Posterior cingulate gyrus (tissue), 11 donors: ENCODE measurements at places on chromosomes 5 and 9.

GRCh38 chr9:35570709-35571504 lies 34.2 kb upstream of the TESK1 start:
- no peak for DNase-seq

GRCh38 chr5:61184708-61185107 lies 22.4 kb upstream of the SMIM15 start:
- no peak for DNase-seq

GRCh38 chr5:14723701-14724132 lies 59.2 kb downstream of the OTULIN start:
- no peak for DNase-seq

GRCh38 chr5:156277290-156277689 lies 49.7 kb upstream of the SGCD start:
- no peak for DNase-seq

- DNase-seq: no peak
These were observed 133.3 kb upstream of the TRPM3 start for GRCh38 chr9:71254592-71255277.

DNA sequence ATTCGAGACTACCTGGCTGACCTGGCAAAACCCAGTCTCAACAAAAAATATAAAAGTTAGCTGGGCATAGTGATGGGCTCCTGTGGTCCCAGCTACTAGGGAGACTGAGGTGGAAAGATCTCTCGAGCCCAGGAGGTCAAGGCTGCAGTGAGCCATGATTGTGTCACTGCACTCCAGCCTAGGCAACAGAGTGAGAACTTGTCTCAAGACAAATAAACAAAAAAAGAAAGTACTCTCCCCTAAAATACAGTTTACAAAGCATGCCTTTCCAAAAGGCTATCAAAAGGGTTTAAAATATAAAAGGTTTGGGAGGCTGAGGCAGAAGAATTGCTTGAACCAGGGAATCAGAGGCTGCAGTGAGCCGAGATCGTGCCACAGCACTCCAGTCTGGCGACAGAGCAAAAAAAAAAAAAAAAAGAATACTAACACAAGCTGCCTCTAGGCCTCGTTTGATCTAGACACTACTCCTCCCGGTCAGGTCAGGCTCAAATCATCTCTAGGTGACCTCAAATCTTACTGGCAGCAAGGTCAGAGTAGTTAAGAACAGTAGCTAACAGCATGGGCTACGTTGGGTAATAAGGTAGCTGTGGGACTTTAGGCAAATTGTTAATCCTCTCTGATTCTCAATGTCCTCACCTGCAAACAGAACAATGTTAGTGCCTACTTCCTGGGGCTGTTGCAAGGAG lies 9.3 kb downstream of the NAIF1 start:
- no peak for DNase-seq
